ENCODE measurements at places on chromosomes 1 and 21. TPM values are rescaled to one million over a fixed set of nuclear protein-coding genes. Genes with fewer than 3 reads are reported as not detected.

Gene CELA3B
- polyA plus RNA-seq, result not detected

Gene SPRR2F
- polyA plus RNA-seq, result not detected

Gene AADACL4
- 0.32 TPM for polyA plus RNA-seq

Gene LIPI
- not detected for polyA plus RNA-seq

Gene PGLYRP4
- not detected for polyA plus RNA-seq

Gene SMYD2
- polyA plus RNA-seq, result 23.1 TPM

Gene CLIC6
- polyA plus RNA-seq, result 0.03 TPM

Gene ATP6V1G3
- not detected for polyA plus RNA-seq

Gene OR2L5
- polyA plus RNA-seq, result not detected

Gene OR2M4
- not detected for polyA plus RNA-seq

Gene RBP7
- 1.3 TPM for polyA plus RNA-seq

Gene DFFB
- 8.2 TPM for polyA plus RNA-seq

Gene FBXO44
- 42.8 TPM for polyA plus RNA-seq

Gene ALPL
- 1.3 TPM for polyA plus RNA-seq

Gene SLC6A9
- polyA plus RNA-seq, result 3.6 TPM

Gene CHIA
- polyA plus RNA-seq, result not detected

Gene ETV3L
- not detected for polyA plus RNA-seq

Gene OR10X1
- polyA plus RNA-seq, result not detected

Gene SPATA46
- not detected for polyA plus RNA-seq

Gene COA7
- polyA plus RNA-seq, result 13.7 TPM

Gene TGFB2
- polyA plus RNA-seq, result 2.4 TPM

Gene VANGL1
- 5.4 TPM for polyA plus RNA-seq

Gene FCRLA
- polyA plus RNA-seq, result 0.13 TPM

- no peak for DNase-seq
Observed at GRCh38 chr1:61294930-61295329, 212.6 kb downstream of the NFIA start.

GRCh38 chr21:33395891-33396331 is 7.3 kb upstream of the IFNGR2 start:
- no peak for DNase-seq

GRCh38 chr1:94579876-94580294 is 38.3 kb upstream of the F3 start:
- DNase-seq, result no peak

DNA sequence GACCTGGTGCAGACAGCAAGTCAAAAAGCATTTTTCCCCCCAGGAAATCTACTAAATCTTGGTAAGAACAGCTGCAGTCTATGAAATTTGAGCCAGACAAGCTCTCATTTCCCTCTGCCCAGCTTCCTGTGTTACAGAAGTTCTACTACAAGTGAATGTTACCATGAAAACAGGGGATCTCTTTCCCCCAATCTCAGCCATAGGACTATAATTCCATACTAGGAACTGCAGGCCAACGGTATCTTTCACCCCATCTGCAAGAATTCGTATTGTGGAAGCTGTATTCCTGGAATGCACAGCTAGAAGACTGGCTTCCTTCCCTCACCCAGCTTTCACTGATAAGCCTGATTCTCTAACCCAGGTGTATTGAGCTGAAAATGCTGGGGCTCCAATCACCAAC is 1655.4 kb downstream of the BRINP3 start:
- no peak for DNase-seq

- no peak for DNase-seq
Observed at GRCh38 chr1:110130113-110130591, 17.9 kb downstream of the UBL4B start.

- DNase-seq, result no peak
Observed at GRCh38 chr1:159088546-159089183, 12.1 kb upstream of the AIM2 start.

- no peak for DNase-seq
Observed at GRCh38 chr1:207695891-207696290, 51.0 kb downstream of the CR1L start.

GRCh38 chr1:117860896-117861610 is 68.4 kb downstream of the GDAP2 start:
- no peak for DNase-seq

DNA sequence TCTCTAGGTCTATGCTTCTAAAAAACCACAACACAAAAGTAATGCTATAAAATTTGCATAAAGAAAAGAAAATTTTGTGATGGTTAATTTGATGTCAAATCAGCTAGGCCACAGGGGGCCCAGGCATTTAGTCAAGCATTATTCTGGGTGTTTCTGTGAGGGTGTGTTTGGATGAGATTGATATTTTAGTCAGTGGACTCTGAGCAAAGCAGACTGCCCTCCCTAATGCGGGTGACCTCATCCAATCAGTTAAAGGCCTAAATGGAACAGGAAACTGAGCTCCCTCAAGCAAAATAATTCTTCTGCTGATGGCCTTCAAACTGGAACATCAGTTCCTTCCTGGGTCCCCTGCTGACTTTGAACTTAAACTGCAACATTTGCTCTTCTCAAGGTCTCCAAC is 358.0 kb downstream of the DSCAM start:
- no peak for DNase-seq

DNA sequence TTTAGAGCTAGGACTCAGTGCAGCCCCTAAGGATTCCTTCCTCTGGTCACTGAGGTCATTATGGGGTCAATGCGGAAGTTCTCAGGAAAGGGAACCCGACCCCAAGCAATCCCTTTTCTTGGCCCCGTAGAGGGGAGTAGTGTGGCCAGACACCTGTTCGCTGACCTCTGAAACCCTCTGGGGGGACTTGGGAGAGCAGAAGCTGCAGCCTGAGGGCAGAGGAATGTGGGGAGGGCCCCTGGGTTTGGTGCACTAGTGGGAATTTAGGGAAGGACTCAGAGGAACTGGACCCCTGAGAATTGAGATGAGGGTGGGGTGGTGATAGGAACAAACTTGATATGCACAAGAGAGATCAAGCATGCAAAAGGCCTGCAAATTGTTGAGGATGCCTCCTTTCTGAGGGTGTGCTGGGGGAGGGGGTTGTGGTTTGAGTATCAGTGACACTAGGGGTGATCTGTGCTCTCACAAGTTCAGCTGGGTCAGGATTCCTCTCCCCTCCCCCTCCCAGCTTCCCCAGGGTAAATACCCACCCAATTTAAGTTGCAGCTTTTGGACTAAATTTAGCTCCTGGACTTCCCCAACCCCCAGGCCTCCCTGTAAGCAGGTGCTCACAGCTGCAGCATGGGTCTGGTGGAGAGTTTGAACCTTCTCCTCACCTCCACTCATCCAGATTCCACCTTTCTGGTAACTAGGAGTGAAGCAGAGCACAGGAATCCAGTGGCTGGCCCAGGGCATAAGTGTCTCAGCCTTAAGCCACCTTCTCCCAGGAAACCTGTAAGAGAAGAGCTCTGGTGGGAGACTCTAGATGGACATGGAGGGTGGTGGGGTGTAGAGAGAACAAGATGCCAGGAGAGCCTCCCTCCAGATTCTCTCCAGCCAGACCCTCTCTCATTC is 13.5 kb downstream of the ADAMTSL4 start:
- no peak for DNase-seq

DNA sequence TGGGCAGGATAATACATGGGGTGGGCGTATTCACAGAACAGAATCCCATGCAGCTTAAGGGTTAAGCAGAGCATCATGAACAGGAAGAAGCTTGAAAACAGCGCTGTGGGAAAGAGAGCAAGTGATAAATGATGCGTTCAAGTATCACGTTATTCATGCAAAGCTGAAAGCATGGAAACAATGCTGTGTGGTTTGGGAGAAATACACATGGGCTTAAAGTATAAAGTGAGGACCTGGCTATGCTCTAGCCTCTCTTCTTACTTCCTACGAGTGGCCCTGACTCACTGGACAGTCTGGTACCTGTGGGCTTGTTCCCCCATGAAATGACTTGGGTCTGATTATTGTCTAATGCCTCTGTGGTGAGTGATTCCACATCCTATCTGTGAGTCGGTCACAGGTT is 25.7 kb downstream of the TMPRSS2 start:
- DNase-seq, result no peak

- no peak for DNase-seq
Observed at GRCh38 chr1:38242506-38242905, 195.9 kb upstream of the POU3F1 start.

- no peak for DNase-seq
Observed at GRCh38 chr1:27521336-27521831, 31.4 kb upstream of the WASF2 start.

- no peak for DNase-seq
Observed at GRCh38 chr1:98102345-98103030, 181.7 kb upstream of the DPYD start.

DNA sequence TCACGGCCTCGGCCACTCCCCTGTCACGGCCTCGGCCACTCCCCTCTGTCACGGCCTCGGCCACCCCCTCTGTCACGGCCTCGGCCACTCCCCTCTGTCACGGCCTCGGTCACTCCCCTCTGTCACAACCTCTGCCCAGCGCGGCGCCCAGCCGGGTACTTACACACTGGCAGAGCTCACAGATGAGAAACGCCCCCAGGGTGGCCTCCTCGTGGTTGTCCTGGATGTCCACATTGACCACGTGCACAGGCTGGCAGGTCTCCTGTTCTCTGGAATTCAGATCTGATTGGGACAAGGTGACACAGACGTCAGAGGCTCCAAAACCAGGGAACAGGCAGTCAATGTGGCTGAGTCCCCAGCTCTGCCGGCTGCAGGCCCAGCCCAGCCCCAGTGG is 3.3 kb upstream of the TMEM240 start:
- peak; percentile 58 for DNase-seq

GRCh38 chr1:180571832-180572636 is 13.3 kb downstream of the OVAAL start:
- DNase-seq, result no peak

GRCh38 chr1:235625831-235626230 is 23.8 kb downstream of the GNG4 start:
- DNase-seq, result no peak

- no peak for DNase-seq
Observed at GRCh38 chr1:175597969-175598765, 145.2 kb downstream of the TNR start.

GRCh38 chr1:3651026-3651929 is 1.0 kb upstream of the TP73 start:
- no peak for DNase-seq

- DNase-seq, result no peak
Observed at GRCh38 chr1:192983349-192983980, 75.7 kb downstream of the UCHL5 start.

DNA sequence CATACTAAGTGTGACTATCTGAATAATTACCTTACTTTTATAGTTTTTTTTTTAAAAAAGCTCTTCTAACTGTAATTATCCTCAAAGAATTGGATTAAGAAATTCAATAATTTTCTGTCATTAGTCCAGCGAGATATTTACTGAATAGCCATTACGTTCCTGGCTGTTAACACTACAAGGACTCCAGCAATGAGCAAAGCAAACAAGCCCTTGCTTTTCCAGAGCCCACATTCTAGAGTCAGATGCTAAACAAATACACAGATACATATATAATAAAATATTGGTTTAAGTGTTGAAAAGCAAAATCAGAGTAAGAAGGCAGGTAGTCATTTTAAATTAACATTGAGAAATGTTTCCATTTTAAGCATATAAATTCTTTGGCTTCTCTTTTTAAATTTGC is 118.4 kb downstream of the ATF6 start:
- no peak for DNase-seq

GRCh38 chr1:234409328-234409727 is 36.1 kb downstream of the COA6 start:
- peak; percentile 57 for DNase-seq

DNA sequence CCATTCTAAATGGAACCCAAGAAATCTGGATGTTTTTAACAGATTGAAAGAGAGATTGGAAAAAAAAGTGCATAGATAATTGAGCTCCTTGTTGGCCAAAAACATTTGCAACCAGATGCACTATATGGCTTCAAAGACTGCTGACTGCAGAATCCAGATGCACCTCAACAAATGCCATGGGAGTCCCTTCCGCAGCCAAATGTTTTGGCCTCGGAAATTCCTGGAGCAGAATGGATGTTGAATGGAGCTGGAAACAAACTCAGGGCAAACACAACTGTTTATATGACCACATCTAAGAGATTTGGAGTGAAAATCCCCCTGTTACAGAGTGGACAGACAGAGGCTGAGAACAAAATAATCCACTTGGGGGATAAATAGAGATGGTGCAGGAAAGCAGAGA is 285.0 kb upstream of the NFIA start:
- no peak for DNase-seq

- DNase-seq, result peak; percentile 54
Observed at GRCh38 chr1:207868251-207868773, 42.6 kb downstream of the CD34 start.

GRCh38 chr21:42425591-42425990 is 21.9 kb downstream of the UBASH3A start:
- no peak for DNase-seq

DNA sequence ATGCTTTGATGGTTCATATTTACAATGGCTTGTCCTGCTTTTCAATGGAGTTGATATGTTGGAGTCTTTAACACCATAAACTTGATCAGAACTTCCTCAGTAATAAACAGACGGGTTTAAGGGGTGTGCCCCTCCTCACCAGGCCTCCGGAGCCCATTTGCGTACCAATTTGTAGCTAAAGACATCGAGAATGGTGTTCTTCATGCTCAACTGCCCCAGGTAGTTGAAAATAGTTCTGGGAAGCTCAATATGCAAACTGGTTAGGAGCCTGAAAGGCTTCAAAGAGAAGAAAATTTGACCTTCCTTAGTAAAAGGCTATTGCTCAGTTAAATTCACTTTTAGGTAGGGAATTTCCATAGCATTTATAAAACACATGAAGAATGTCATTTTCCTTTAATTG is 68.1 kb upstream of the RRP15 start:
- DNase-seq, result no peak

GRCh38 chr1:115065021-115065420 is 24.3 kb downstream of the TSPAN2 start:
- no peak for DNase-seq

DNA sequence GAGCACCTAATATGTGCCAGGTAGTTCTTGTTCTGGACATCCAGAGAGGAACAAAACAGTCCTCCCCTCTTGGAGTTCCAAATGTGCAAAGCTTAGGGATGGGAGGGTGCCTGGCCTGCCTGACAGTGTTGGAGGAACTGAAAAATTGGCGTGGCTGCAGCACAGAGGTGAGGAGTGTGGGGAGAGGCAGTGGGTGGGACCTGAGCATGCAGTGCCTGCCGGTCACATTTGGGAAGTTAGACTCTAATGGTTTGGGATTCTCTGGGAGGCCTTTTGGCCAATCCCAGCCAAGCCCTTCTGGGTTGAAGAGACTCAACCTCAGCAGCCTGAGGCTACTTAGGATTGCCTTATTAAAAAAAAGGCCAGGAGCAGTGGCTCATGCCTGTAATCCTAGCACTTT is 2.3 kb upstream of the TCEA3 start:
- DNase-seq, result no peak

GRCh38 chr21:34933609-34934335 is 115.3 kb downstream of the RUNX1 start:
- no peak for DNase-seq

All from SK-N-SH (cell line).